ENCODE measurements at places on chromosomes 7 and 10. TPM values are rescaled to one million over a fixed set of nuclear protein-coding genes. Genes with fewer than 3 reads are reported as not detected.

SFTPA1 gene
- total RNA-seq = not detected

TDRD1 gene
- 0.83 TPM for total RNA-seq

CPN1 gene
- total RNA-seq = not detected

TRIM73 gene
- total RNA-seq = 0.71 TPM

Measured in smooth muscle cell of bladder (primary cell).